ENCODE measurements at places on chromosomes 6 and 20.

DNA sequence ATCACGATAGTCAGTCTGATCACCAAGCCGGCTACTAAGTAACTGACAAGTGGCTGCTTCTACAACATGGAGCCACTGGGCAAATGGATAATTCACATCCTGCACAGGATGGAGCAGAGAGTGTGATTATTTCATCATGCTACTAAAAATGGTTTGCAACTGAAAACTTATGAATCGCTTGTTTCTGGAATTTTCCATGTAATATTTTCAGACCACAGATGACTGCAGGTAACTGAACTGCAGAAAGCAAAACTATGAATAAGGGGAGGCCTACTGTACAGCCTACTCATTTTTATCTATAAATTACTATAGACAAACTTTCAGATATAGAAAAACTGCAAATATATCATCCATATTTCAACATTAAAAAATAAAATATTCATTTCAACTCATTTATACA, 91.5 kb downstream of the EPB41L2 start:
- DNase-seq: no peak

GRCh38 chr20:32365564-32365963, 7.4 kb downstream of the ASXL1 start:
- no peak for DNase-seq

- no peak for DNase-seq
Observed at GRCh38 chr20:51156041-51156982, 133.4 kb upstream of the KCNG1 start.

GRCh38 chr6:155635416-155635815, 179.8 kb upstream of the NOX3 start:
- no peak for DNase-seq

DNA sequence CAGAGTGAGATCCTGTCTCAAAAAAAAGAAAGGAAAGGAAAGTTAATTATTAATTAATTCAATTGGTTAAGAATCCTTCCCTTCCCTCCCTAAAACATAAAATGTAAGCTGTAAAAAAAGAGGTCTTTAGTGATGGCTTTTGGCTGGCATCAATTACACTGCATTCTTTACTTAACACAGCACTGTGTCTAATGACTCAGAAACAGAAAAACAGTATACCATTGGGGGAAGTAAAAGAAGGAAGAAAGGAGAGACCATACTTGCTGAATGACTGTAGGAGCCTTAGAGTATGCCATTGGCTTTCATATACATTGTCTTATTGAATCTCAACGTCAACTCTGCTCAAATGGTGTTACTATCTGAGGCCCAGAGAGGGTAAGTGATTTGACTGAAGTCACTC, 18.3 kb upstream of the CITED2 start:
- DNase-seq: no peak

DNA sequence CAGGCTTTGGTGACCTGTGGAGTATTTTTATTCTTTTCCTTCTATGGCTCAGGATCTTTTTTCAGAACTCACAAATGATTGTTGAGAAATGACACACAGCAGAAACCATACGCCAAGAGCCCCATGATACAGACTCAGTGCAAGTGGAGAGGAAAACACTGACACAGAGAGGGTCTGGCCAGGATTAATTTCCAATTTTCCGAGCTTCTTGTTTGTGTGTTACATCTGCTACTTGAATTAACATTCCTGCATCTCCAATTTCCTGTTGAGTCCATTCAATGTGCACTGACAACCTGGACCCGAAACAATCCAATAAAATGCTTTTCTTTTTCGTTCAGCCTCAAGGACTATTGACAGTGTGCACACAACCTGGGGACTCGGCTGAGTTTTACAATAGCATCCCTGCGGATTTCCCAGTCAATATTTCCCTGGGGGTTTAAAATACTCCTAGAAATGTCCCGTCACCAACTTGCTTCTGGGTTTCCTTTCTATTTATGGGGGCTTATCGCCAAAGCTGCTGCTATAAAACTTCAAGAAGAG, 4.9 kb upstream of the MLN start:
- DNase-seq: no peak

GRCh38 chr6:157424491-157425020, 43.6 kb downstream of the ZDHHC14 start:
- DNase-seq: no peak

- DNase-seq: no peak
Observed at GRCh38 chr6:88380083-88380482, 213.9 kb upstream of the CNR1 start.

GRCh38 chr6:4936681-4937041, 67.2 kb downstream of the RPP40 start:
- no peak for DNase-seq

- DNase-seq: no peak
Observed at GRCh38 chr20:60250251-60250650, 292.0 kb downstream of the CDH26 start.

DNA sequence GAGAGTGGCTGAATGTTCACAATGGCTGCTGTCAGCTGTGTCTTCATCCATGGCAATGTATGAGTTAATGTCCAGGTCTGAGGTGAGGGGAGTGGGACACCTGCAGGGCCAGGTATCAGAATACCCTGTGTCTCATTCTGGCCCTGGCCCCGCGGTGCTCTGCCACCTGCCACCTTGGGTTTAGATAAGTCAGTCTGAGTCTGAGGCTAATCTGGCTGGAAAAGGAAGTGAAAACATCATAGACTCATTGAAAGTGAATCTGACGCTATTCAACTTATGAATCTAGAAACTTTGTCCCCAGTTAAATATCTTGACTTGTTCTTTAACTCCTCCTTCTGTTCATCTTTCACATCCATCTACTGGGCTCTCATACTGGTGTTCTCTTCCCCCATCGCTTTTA, 267.1 kb upstream of the JAG1 start:
- no peak for DNase-seq

- DNase-seq: no peak
Observed at GRCh38 chr20:45496166-45496565, 19.3 kb downstream of the SPINT3 start.

DNA sequence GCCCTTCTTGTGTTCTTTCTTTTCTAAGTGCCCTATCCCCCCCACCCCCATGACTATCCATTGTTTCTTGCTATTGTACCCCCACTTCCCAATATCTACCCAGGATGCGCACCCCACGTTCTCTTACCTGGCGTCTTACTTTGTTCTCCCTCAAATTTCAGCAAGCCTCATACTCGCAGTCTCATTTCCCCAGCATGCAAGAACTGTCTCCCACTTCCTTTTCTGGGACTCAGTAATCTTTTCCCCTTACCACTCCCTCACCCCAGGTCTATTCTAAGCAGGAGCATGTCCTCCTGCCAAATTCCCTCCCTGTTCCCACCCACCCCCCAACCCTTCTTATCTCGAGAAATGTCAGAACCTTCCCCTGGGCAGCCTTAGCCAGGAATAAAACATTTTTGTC, 1.7 kb upstream of the EHMT2 start:
- no peak for DNase-seq

DNA sequence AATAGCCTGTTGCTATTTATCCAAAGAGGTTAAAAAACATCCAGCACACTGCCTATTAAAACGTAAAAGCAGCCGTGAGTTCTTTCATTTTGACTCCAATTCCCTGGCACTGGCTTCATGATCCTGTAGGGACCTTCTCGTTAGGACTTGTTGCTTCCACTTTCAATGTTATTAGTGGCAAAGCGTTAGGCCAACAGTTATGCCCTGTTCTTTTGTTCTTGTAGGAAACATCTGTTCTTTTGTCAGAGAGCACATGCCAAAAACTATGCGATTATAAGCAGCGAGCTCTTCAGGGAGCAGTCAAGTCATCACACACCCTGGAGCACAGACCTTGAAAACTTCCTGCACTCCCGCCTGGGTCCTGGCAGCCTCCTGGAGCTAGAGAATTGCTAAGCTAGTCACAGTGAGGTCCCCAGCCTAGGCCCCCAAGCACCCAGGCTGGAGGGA, 609.5 kb upstream of the ARID1B start:
- no peak for DNase-seq

DNA sequence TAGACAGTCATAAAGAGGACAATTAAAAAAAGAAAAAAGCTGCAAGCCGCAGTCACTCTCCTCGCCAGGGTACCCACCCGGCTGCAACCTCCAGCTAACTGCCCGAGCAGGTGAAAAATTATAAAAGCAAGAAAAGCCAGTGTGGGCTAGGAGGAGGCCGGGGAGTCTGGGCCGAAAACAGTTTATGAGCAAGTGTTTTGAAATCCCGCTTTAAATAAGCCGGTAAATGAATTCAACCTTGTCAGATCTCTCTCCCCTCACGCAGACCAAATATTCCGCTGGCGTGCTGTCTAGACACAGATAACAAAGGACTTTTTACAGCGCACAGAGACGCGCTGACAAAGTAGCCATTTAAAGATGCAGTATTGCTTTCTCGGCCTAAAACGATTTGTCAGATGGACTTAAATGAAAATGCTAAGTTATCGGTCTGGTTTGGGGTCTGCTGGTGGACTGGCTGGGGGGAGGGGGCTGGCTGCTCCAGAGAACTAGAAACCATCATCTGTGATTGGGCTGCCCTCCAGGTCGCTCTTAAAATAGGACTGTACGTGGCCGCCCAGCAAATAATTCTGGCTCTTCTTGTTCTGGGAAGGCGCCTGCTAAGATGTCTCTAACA, 24.6 kb downstream of the PMEPA1 start:
- no peak for DNase-seq

GRCh38 chr6:100269189-100269588, 195.5 kb downstream of the SIM1 start:
- no peak for DNase-seq

DNA sequence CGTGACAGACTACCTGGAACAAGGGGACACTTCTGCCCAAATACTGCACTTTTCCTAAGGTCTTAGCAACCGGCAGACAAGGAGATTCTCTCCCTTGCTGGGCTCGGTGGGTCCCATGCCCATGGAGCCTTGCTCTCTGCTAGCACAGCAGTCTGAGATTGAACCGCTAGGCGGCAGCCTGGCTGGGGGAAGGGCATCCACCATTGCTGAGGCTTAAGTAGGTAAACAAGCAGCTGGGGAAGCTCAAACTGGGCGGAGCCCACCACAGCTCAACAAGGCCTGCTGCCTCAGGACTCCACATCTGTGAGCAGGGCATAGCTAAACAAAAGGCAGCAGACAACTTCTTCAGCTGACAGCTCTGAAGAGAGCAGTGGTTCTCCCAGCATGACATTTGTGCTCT, 87.8 kb upstream of the ASCC3 start:
- no peak for DNase-seq

GRCh38 chr6:71533939-71534379, 245.3 kb downstream of the OGFRL1 start:
- no peak for DNase-seq

GRCh38 chr6:169317441-169318202, 64.0 kb upstream of the THBS2 start:
- DNase-seq: no peak

Measured in stimulated activated CD4-positive, alpha-beta T cell treated with anti-CD3 and anti-CD28 coated beads, Interleukin-1b, Interleukin-23, amount 100 ng/mL, for 1 hour (primary cell).